ENCODE measurements at places on chromosomes 7 and 10.

GRCh38 chr7:156639426-156640256 lies 933 bp upstream of the RNF32 start:
- no peak for DNase-seq

GRCh38 chr10:98038288-98038687 lies 7.9 kb upstream of the CRTAC1 start:
- DNase-seq = no peak

- no peak for DNase-seq
Measured at GRCh38 chr7:28395831-28396230, 16.5 kb upstream of the CREB5 start.

DNA sequence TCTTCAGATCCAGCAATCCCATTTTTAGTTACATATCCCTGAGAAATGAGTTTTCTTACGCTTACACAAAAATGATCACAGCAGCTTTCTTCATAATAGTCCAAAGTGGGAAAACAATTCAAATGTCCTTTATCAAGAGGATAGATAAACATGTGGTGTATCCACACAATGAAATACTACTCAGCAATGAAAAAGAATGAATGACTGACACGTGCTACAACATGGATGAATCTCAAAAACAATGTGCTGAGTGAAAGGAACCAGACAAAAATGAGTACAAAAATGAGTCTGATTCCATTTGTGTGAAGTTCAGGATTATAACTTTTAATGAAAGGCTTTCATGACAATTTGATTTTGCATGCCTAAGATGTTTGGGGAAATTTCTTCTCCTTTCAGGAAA lies 139.1 kb downstream of the WNT2 start:
- no peak for DNase-seq

DNA sequence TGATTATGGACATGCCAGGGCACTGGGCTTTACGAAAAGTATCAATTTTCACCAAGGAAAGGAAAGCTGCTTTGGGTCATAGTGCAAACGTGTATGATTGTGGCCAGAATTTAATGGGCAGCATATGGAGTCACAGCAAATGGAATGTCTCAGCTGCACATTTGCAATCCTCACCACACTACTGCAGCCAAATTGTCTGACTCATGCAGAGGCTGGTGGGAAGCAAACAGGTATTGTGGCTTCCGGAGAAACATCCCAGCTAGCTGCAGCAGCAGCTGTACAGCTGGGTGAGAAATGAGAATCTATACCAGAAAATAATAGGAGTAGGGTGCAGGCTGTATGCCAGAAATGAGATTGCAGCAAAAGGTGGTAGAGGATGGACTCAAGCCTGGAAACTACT lies 374.7 kb upstream of the VWC2 start:
- DNase-seq = no peak

DNA sequence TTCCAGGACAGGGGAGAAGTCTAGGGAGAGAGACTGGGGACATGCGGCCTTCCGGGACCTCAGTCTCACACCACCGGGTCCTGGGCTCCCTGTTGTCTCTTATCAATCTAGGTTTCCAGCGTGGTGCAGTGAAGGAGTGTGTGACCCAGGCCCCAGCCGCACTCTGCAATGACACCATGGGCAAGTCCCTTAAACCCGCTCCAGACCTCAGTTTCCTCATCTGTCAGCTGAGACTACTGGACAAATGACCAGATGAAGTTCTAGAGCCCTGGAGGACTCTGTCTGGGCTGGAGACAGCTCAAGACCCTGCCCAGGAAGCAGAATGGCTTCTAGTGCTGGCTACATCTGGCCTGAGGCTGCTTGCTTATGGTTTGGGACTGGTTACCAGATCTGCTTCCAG lies 20.1 kb upstream of the EIF5AL1 start:
- no peak for DNase-seq

Data from AG08395 (cell line).